ENCODE measurements at places on chromosomes 4 and X.

DNA sequence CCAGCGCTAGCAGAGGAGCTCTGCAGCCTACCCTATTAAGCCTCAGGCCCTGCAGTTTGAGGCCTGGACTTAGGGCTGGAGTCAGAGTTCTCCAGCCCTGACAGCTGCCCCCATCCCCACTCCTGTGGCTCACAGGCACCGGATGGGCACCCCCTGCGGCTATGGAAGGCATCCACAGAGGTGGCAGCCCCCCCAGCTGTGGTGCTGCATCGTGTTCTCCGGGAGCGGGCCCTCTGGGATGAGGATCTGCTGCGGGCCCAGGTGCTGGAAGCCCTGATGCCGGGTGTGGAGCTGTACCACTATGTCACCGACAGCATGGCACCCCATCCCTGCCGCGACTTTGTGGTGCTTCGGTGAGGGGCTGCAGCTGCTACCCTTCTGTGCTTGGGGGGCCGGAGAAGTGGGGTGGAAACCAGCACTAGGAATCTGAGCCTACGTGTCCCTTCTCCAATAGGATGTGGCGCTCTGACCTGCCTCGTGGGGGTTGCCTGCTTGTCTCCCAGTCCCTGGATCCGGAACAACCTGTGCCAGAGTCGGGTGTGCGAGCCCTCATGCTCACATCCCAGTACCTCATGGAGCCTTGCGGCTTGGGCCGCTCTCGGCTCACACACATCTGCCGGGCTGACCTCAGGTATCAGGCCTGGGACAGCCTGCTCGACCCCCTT, 76.2 kb downstream of the STARD8 start:
- DNase-seq: no peak

GRCh38 chr4:153276971-153277370, 67.5 kb upstream of the MND1 start:
- DNase-seq: no peak

- DNase-seq: no peak
Observed at GRCh38 chr4:16129336-16129735, 45.5 kb upstream of the PROM1 start.

DNA sequence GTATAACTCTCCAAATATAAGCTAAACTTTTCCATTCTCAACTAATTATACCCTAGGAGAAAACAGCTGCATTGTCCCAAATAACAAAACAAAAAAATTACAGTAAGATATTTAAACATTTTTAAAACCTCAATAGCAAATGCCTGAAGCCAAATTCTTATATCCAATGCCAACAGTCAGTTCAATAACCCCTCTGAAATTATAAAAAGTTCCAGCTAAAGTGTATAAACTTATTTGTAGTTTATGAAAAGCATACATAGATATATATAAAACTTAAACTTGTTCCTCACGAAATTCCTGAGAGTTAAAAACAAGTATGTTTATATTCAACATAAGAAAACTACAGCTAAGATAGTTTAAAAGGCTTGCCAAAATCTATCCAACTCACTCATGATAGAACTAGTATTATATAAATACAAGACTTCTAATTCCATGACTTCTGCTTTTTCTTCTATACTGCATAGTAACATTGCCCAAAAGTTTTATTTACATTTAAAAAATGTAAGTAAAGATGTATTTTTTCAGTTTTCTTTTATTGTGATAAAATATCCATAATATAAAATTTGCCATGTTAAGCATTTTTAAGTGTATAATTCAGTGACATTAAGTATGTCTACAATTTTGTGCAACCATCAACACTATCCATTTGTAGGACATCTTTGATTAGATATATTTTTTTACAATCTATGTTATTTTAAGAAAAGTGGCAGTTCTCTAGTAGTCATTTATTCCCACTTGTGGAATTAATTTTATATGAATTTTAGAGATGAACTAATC, 72.8 kb downstream of the PPA2 start:
- no peak for DNase-seq

DNA sequence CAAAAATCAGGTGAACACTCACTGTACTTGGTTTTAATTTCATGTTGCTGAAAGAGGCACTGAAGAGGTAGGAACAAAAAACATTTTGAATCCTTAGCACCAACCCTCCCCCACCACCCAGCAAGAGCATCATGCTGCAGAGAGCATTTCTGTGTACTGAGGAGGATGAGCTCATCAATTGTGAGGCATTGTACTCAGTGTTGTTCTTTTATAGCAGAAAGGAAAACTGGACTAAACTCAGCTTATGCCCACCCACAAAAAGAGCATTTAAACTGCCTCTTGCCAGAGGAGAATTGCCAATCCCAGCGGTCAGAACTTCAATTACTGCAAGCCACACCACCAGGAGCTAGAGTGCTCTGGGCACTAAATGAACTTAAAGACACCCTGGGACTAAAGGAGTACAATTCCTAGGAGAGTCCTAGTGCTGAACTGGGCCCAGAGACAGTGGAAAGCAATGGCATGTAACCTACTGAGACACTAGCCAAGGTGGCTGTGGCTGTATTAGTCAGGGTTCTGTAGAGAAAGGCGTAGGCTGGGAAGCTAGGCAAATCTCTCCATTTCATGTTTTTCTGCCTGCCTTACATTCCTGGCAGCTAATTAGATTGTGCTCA, 280.7 kb upstream of the KLHL4 start:
- DNase-seq: no peak

DNA sequence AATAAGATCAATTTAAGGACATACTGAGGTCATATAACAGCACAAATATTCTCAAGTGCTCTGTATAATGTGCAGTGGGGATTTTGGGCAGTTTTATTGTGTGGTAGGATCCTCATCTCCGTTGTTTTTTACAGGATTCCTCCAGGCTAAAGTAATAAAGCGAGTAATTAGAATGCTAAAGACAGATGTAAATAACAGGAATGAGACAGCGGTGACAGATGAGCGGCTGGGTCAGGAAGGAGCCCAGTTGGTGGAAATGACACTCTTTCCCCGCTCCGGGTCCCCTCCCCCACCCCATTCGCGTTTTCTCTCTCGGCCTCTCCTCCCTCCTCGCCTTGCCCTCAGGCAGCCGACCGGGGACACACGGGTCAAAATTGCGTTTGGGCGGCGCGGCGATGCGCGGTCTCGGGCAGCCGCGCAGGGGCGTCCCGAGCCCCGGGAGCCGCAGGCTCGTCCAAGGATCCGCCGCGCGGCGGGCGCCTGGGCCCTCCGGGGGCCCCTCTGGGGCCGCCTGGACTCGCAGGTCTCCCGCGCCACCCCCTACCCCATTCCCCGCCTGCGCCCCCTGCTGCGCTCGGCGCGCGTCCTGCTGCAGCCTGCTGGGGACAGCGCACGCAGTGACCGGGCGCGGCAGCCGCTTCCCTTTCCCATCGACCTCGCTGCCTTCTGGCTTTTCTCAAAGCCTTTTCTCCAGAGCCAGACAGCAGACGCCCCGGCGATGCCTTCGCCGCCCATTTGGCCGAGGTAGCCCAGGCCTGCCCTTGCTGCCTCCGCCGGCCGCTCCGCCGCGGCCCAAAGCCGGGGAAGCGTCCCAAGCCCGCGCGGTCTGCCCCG, 16.2 kb downstream of the POU4F2 start:
- no peak for DNase-seq

DNA sequence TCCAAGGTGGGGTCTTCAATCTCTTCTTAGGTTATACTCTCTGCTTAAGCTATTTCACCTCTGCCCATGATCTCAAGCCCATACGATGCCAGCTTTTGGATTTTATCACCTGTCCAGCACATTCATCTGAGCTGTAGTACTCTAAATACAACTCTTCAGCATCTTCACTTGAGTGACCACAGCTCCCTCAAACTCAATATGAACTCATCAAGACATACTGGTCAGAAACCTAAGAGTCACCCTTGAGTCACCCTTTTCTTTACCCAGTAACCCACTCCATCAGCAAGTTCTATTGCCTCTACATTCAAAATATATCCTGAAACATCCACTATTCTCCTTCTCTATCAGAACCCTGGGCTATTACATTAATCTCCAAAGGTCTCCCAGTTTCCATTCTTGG, 69.4 kb downstream of the DCHS2 start:
- DNase-seq: no peak

DNA sequence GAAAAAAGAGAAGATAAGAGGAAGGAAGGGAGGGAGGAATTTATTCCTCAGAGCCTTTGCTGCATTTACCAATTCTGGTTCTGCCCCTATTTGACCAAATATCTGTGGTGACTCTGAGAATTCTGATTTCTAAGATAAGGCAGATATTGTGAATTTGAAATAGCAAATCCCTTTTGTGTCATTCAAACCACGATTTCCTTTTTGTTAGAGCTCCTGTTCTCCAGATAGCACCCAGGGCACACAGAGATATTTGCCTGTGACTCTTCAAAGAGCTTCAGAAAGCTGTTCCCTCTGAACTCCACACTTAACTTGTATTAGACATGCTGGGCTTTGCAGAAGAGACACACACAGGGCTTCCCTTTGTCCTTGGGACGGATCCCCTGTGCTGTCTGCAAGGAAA, 272.2 kb downstream of the DHRSX start:
- no peak for DNase-seq

- no peak for DNase-seq
Observed at GRCh38 chr4:143384381-143384994, 47.8 kb downstream of the GAB1 start.

DNA sequence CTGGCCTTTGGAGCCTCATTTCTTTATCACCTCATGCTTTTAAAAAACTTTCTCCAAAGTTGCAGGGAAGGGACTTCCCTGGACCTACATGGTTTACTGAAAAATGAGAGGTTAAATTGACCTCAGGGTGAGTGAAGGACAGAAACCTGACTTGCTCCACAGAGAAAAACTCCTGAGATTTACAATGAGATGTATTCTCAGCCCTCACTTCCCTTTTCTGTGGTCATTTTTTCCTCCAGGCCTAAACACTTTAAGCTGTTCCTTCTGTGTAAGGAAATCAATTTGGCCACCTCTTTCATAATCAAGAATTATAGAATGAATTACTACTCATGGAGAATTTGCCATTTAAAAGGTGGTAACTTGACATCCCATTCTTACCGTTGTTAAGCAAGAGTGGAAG, 77.9 kb downstream of the HPGD start:
- DNase-seq: no peak

- no peak for DNase-seq
Observed at GRCh38 chrX:46140272-46140671, 404.9 kb downstream of the ZNF674 start.

GRCh38 chr4:41594432-41594831, 56.5 kb downstream of the LIMCH1 start:
- DNase-seq: no peak

DNA sequence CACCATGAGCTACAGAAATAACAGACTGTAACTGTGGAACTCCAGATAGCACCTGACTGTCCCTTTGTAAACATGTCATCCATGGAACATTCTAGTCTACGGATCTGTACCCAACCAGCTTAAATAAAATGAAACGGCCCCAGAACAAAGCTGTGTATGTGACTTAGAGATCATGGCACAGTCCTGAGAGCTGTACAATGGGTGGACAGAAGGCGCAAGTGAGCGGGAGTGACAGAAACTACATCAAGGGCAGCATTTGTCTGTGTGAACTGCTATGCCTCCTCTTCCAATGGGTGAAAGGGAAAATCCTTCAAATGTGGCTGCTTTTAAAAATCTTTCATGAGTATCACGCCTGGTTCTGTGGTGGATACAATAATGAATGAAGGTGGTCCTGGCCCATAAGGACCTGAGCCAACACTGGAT, 72.5 kb downstream of the FAT1 start:
- no peak for DNase-seq

DNA sequence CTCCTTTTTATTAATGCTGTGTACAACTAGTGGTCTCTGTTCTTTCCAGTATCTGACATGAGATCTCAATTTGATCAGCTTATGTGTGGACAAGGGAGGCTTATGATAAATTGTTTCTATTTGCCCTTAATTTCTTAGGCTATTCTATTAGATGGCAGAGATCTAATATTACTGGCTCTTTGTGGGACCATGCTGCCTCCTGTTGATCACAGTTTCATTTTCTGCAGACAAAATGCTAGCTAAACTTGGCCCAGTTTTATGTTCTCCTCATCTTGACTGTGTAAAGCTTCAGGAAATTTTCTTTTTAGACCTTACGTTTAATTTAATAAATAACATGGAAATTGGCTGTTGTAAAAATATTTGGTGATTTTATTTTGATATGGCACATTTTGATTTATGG, 627.1 kb upstream of the AADAT start:
- no peak for DNase-seq

DNA sequence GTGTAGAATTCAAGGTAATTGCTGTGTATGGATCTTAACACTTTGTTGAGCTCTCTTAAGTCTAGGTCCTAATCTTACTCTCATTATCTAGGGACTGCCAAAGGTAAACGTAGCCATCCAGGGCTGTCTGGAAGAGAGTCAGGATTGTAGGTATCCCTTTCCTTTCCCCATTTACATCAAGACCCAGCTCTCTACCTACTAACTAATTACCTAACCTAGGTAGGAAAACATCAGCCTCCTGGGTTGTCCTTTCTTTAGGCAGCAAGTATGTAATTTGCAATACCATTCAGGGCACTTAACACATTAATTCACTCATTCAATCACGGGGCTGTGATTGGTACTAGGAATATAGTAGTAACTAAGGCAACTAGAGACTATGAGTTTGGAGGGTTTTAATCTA, 15.2 kb upstream of the CPEB2 start:
- no peak for DNase-seq

All from CD4-positive, alpha-beta T cell treated with Interleukin-4 for 4 hours (primary cell).